Adrenal gland (tissue), 19 donors: ENCODE measurements at places on chromosomes 7 and 10.

DNA sequence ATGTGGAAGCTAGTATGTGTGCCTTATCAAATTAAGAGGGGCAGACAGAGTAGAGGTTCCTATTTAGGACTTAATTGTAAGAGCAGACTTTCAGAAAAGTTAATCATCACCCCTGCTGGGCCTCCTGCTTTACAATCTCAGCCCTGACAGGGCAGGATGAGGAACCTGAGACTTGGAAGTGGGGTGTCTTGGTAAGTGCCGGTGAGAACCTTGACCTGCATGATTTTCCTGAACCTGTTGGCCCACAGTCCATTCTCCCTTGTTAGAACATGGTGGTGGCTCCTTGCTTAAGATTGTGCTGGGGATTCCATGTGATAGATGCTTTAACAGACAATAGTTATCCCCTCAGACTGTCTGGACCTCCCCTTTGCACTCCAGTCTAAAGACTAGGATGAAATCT is 141.7 kb upstream of the TMEM72 start:
- DNase-seq = no peak

DNA sequence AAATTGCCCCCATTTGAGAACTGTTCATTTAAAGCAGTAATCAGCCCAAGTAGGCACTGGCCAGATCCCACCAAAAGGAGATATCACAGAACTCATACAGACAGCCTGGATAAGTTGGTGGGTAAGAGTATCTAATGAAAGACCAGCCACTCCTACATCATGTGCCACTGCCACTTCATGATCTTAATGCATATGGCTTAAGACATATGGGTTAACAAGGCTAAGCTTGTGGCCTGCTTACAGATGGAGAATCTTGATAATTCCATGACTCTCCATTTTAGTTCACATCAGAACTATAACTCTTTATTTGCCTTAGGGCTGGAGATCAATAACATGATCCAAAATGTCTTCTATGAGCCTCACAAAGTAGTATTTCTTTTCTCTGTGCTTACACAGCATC is 6.8 kb upstream of the IFIT1B start:
- DNase-seq = no peak

DNA sequence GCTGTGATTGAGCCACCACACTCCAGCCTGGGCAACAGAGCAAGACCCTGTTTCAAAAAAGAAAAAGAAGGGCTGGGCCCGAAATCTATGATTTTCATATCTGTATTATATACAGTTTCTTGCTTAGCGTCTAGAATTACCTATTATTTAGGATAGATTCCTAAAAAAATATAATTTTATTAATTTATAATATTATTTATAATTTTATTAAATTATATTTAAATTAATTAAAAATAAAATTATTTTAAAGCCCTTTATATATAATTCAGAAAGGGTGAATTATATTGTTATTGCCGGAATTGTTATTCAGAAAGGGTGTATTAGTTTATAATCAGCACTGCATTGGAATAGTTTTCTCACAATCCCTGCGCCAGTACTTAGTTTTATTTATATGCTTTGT is 14.5 kb downstream of the PPP1R9A start:
- DNase-seq = no peak

DNA sequence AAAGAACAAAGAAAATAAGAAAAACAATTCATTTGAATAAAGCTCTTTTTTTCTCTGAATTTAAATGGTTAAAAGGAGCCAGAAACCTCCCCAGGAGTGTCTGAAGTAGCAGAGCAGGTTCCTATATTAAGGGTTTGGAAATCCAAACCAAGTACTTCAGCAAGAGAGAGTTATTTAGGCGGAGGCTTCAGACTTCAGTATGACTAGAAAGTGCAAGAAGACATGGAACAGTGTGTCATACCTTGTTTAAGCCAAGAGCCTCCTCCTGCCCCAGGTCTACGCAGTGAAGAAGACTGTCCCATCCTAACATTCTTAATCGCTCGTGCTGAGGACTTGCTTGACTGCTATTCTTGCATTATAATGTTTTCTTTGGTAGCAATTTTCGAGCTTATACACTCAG is 51.3 kb downstream of the ODAD2 start:
- no peak for DNase-seq

DNA sequence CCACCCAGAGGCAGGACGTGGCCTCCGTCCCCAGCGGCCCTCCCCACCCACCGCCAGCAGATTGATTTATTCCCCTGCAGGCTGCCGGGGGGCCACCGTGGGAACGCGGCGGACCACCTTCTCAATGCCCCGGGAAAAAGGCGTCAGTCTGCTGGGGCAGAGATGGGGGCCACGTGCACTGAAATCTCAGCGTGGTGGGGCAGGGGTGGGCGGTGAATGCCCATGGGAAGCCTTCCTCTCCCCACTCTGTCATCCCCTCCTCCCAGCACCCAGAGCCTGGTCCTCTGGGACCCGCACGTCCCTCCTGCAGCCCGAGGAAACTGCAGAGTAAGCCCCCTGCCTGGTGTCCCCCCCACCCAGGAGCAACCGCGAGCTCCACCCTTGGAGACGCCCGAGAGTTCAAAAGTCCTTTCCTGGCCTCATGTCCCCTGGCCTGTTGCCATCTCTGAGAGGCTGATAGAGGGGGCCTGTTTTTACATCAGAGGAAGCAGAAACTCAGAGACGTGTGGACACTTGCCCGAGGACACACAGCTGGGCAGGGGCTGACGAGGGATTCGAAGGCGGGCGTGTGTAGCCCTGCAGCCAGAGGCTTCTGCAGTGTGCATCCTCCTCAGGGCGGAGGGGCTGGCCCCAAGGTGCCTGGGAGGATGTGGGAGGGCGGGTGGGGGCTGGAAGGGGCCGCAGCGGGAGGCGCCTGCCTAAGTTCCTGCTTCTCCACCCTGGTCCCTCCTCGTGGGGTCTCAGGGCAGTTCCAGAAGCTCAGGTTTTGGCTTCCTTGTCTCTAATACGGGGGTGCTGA is 21.8 kb downstream of the UNCX start:
- no peak for DNase-seq

DNA sequence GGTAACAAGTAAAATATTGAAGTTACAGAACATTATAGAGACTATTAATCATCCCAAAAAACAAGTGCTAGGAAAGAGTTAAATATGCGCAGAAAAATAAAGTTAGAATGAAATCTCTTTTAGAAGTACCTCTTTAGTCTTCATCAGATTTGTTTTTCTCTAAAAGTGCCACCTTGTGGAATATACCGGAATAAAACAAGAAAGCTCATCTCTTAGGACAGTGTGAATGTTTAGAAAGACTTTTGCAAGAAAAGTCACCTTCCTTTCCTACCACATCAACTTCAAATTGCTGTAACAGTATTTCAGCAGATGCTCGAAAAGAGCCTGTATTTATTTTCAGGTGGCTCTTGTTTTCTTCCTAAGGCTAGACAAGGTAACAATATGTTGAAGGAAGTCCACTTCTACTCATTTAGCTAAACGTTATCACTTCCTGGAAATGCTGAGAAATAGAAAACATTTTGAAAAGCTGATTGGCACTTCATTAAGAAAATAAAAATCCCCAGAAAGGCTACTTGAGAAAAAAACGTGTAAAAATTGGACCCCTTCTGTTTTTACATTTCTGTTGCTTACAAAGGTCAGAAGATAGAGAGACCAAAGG is 19.8 kb upstream of the FAM133B start:
- no peak for DNase-seq

GRCh38 chr7:30657131-30657530 is 25.1 kb downstream of the CRHR2 start:
- DNase-seq = no peak

- no peak for DNase-seq
Observed at GRCh38 chr10:122531261-122531660, 29.3 kb upstream of the DMBT1 start.

DNA sequence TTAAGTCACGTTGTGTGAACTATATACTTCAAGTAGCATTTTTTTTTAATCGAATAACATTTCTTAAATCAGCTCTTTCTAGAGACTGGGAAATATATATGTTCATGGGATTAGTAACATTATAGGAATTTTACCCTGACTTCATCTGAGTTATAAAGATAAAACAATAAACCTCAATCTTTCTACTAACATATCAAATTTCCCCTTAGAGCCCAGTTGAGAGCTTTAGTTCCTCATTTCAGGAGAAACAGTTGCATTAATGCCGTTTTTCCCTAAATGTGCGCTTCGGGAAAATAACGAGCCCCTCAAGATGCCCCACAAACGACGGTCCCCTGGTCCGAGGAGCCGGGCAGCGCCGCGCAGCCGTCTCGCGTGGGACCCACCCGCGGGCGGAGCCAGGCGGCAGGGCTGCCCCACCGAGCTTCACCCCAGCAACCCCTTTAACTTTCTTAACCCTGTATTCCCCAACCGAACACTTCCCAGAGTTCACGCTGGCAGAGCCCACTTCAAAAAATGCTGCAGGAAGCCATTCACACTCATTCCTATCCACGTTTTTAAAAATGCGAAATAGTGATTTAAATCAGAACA is 152.5 kb upstream of the YAE1 start:
- DNase-seq = no peak

DNA sequence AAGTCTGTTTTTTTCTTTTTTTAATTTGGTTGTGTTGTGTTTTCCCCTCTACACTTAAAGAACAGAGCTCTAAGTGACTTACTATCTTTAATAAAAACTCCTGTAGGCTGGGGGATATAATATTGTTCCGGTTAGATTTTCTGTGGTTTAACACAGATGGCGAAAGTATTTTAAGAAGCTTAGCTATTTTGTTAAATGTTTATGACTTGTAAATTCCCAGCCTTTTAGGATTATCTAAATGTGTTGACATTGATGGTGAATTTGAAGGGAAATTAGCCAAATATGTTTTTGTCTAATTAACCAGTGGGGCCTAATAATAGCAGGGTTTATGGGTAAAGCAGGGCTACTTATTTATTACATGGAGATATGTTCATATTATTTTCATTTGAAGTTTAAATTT is 538.5 kb downstream of the INHBA start:
- no peak for DNase-seq

DNA sequence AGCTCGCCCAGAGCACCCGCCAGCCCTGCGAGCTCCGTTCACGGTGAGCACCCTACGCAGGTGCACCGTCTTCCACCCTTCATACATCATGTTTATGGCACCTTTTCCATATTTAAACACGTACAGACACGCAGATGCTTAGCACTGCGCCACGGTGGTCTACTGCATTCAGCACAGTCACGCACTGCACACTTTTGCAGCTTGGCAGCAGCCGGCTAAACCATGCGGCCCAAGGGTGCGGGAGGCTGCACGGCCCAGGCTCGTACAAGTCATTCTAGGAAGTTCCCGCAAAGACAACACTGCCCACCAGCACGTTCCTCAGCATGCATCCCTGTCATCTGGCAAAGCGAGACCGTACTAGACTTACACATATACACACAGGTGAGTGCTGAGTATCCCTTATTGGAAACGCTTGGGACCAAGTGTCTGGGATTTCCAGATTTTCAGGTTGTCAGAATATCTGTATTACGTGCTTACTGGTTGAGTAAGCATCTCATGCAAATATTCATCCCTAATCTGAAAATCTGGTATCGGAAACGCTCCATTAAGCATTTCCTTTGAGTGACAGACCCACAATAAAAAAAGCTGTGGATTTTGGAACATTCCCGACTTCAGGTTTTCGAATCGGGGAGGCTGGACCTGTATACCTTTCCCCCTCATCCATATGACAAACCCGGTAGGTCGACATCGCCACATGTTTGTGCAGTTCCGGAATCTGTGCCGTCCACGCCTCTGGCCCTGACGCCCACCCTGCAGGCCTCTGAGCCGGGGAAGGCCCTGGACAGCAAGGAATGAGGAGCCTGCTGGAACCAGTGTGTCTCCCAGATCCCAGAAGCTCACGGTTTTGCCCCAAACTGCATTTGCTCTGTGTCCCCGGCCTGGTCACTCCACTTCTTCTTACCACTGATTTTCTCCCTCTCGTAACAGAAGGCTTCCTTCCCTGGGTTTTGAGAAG is 222.2 kb downstream of the ELFN1 start:
- DNase-seq = no peak

DNA sequence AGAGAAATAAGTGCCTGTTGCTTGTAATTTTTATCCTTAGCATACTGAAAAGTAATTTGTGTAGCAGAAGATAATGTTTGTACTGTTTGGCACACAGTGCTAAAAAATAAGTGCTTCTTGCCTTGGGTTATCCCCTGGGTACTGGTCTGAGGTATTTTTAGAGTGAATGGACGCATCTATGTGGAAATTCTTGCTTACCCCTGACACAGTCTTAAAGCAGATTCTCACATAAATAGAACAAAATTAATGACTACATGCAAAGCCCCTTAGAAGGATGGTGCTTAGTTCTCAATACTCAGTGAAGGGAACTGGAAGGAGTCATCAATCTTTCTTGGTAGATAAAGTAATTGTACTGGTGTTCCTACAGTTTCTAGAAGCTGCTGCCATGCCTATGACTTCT is 548.6 kb downstream of the ARL4A start:
- DNase-seq = no peak

GRCh38 chr7:73895626-73896025 is 34.7 kb downstream of the TMEM270 start:
- DNase-seq = no peak

DNA sequence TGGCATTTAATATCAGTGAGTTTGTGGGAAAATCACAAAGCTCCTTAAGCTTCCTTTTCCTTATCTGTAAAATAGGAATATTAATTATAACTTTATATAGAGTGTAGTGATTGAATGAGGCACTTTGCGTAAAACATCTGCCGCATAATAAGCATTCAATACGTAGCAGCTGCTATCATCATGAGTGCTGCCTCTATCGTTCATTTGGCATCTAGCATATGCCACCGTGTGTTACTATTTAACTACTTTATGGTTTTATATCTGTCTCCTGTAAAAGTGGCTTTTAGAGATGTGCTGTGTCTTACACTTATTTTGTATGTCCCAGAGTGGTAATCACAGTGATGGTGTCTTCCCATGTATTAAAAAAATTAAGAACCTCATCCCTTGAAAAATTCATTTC is 729.6 kb downstream of the SORCS3 start:
- DNase-seq = no peak

- DNase-seq = no peak
Observed at GRCh38 chr10:2882628-2883027, 184.7 kb upstream of the PFKP start.

DNA sequence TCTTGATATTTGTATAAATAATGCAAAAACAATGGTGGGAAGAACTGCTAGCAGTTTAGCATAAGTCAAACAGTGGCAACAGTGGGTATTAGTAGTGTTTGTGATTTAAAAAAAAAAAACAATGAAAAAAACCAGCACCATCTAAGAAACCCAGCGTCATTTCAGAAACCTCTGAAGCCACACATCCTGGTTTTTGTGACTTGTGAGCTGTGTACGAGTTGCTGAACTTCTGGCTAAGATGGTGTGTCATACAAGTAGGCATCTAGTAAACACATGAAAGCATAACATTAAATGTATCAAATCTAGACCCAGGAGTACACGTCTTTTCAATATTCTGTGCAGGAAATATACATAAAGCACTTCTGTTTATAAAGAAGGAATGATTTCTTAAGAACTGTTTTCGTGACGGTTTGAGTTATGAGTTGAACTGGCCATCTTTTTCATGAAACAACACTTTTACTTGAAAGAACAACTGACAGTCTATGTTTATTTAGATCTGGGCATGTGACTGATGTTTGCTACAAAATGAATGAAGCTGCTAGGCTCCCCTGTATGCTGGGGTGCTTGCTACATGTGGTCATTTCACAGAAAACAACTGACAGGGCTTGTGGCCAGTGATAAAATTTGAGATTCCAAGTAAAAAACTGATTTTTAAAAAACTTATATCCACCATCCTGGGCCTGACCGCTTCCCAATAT is 143.5 kb downstream of the PIP4K2A start:
- no peak for DNase-seq
